ENCODE measurements at places on chromosomes 5 and 9.

- DNase-seq = no peak
Measured at GRCh38 chr9:38423973-38424843, at the start of gene IGFBPL1. Gene IGFBPL1, minus strand, starts transcription at chr9:38424454. Its CDS starts 30 bp downstream, at chr9:38424424.

DNA sequence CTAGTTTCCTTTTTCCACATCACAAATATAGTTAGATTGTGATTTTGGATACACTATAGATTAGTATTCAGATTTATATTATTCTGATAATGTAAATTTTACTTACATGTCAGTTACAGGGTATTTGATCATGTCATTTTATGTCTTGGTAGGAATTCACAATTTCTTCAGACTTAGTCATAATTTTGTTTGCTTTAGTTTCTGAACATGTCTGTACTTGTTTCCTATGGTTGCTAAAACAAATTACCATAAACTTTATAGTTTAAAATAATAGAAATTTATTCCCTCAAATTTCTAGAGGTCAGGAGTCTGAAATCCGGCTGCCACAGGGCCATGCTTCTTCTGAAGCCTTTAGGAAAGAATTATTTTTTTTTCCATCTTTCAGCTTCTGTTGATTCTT, 1817.2 kb upstream of the CDH9 start:
- DNase-seq = no peak

- no peak for DNase-seq
Measured at GRCh38 chr9:33244137-33244784, 4.3 kb downstream of the SPINK4 start.

DNA sequence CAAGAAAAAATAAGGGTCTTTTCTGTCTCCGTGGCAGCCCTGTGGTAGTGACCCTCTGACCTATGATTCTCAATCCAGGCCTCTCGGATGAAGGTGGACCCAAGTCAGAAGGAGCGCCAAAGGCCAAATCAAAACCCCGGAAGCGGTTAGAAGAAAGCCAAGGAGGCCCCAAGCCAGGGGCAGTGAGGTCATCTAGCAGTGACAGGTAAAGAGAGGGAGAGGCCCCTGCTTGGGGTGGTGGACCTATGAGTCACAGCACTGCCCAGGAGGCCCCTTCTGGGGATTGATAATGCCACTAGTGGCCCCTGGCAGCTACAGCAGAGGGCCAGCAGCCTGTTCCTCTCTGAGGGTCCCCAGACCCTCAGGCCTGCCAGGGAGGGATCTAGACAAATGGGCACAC, 6.4 kb upstream of the SLC2A8 start:
- DNase-seq = no peak

GRCh38 chr5:148733601-148734438, 79.5 kb upstream of the HTR4 start:
- DNase-seq = peak; percentile 20

DNA sequence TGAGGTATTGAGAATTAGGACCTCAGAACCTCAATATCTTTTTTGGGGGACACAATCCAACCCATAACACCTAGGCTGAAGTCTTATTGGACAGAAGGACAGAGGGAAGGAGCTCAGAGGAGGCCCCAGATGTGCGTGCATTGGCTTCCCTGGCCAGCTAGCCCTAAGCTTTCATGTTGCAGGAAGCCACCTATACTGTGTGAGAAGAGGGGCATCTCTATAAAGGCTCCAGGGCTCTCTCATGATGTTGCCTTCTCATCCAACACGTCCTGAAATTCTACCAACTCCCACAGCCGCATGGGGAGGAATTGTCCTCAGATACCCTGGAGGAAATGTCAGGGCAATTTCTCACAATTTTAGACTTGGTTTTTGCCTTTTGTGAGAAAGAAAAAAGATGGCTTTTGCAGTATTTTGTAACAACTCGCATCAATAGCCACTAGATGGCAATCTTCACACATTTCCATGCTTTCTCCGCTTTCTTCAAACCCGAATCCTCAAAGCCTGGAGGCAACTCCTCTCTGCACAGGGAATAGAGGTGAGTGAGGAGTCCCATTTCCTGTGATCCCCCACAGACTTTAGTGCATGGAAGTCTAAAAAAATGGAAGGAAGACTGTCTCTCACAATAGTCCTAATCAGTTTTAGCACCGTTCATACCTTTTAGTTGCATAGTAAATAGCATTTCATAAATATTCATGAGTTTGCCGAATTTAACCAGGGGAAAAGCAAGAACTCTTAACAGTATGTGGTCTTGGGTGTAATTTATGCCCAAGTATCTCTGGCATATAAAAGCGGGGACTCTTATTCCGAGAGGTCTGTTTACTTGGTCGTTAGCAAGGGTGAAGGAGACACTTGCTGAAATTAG, 7.4 kb upstream of the PPP3R2 start:
- no peak for DNase-seq

- DNase-seq = no peak
Measured at GRCh38 chr5:108046955-108047670, 334.8 kb downstream of the FBXL17 start.

DNA sequence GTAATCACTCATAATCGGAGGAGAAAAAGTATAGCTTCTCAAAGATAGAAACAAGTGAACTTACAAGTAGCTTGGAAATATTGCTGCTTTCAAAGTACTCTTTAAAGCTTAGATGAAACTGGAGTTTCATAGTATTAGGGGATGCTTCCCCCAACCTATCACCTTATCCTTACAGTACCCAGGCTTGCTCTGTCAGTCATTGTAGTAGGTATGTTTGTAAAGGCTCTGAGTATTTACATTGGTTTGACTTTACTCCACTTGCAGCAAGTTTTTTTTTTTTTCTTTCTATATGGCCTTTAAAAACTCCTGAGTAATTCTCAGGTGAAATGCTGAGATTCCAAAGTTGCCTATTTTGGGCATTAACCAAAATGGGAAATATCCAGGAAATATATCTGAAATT, 84.8 kb downstream of the CD180 start:
- DNase-seq = no peak

DNA sequence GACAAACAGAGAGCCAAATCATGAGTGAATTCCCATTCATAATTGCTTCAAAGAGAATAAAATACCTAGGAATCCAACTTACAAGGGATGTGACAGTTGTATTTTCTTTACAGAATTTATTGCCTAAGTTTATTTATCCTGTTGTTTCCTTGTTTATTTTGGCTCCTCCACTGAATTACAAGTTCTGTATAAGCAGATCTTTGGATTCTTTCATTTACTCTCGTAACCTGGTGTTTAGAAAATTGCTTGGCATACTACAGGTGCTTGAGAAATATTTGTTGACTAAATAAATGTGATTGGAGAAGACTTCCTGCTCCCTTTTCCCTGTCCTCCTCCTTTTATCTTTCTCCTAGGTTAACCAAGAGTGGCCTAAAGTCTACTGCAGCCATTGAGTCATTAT, 455.6 kb downstream of the TMEM38B start:
- no peak for DNase-seq

DNA sequence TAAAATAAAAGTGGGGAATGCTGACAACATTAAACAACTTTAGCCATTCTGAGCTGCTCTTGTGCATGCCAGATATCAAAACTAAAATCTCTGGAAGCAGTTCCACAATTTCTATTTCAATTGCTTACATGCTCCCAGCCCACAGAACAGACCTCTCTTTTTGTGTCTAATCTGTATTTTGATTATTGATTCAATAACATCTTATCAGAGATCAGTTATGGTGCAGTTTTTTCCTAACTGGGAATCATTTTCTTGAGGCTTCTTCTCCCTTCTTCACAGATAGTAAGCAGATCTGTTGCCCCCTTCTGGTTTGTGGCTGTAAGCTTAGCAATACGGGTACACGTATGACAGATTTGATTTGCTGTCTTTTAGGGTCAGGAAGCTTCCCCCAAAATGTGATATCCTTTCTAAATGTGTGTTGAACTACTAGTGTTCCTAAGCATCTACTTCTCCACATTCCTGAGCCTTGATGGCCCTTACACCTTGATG, 39.4 kb downstream of the MRPS27 start:
- no peak for DNase-seq

- no peak for DNase-seq
Measured at GRCh38 chr5:149586708-149587318, 5.5 kb downstream of the ARHGEF37 start.

- DNase-seq = no peak
Measured at GRCh38 chr5:157603333-157604190, 28.0 kb upstream of the ADAM19 start.

- DNase-seq = no peak
Measured at GRCh38 chr9:86079421-86079831, 19.9 kb downstream of the GOLM1 start.

DNA sequence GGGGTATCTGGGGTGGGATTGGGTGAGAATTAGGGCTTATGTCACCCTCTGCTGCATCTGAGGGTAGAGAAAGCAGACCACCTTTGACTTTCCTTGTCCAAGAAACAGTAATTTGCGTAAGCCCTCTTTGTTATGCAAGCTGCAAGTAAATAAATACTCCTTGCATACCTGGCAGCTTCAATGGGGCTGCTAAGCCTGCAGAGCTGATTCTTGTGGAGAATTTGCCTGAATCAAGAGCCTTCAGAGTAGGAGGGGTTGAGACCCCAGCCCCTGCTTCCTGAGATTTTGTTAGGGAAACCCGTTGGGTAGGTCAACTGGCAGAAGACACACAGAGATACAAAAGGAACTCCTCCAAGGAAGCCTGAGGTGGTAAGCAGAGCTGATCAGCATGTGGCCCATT, 515.1 kb downstream of the DMAC1 start:
- no peak for DNase-seq

- no peak for DNase-seq
Measured at GRCh38 chr5:136732751-136733150, 367.4 kb upstream of the TRPC7 start.

DNA sequence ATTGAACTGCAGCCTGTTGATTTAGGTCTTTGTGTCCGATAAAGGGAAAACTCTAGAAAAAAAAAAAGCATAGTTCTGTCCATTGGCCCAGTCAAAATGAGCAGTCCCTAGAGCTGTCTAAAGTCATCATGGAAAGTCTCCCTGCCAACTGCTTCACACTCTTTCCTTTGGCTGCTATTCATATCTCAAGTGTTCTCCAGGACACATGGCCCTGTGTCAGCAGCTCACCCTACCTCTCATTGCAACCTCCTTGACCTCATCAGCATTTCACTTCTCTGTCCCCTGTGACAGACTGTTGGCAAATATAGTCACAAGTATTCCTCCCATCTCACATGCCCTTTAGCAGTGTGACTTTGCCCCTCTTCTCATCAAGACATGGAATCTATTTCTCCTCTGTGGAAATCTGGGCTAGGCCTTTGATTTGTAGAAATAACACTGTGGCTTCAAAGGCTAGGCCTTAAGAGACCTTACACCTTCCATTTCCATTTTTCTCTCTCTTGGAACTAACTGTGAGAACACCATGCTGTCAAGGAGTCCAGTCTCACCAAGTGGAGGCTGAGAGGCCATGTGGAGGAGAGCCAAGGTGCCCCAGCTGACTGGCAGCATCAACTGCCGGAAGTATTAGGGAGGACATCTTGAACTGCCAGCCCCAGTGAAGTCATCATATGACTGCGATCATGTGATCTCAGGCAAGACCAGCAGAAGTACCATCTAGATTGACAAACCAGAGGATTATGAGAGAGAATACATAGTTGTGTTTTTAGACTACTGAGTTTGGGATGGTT, 149.4 kb upstream of the TARS1 start:
- no peak for DNase-seq

- no peak for DNase-seq
Measured at GRCh38 chr9:91655215-91655614, 231.6 kb upstream of the NFIL3 start.

DNA sequence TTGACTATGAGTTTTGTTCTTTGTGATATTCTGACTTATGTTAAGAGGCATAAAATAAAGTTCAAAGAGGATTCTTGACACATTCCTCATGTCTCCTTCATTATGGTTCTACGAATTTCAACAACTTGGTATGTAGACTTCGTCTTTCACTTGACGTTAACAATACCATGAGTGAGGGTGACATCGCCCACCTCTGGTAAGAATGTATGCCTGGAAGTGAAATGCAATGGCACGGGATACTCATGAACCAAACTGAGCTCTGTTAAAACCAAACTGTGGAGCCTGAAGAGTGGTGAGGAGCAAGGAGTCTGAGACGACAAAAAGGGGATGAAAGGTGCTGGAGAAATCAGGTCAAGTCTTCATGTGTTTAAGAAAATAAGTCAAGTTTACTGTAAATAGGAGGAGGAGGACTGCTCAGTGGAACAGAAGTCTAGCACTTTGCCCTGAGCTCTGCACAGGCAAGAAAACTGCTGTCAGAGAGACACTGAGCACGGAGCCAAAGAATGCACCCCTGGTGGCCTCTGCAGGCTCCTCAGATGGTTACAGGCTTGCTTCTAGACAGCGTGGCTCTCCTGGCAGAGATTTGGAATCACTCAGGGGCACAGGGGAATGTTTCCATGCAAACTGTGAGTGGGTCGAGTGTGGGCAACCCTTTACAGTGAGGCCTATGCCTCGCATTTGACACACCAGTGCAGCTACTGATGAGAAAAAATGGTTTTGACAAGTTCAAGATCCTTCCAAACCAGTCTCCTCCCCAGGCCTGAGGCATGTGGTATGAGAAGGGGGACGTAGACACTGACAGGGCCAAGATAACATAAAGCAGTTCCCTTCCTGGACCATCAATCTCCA, 470.1 kb downstream of the IRX1 start:
- DNase-seq = no peak

GRCh38 chr5:88658886-88659285, 224.1 kb downstream of the MEF2C start:
- DNase-seq = no peak

DNA sequence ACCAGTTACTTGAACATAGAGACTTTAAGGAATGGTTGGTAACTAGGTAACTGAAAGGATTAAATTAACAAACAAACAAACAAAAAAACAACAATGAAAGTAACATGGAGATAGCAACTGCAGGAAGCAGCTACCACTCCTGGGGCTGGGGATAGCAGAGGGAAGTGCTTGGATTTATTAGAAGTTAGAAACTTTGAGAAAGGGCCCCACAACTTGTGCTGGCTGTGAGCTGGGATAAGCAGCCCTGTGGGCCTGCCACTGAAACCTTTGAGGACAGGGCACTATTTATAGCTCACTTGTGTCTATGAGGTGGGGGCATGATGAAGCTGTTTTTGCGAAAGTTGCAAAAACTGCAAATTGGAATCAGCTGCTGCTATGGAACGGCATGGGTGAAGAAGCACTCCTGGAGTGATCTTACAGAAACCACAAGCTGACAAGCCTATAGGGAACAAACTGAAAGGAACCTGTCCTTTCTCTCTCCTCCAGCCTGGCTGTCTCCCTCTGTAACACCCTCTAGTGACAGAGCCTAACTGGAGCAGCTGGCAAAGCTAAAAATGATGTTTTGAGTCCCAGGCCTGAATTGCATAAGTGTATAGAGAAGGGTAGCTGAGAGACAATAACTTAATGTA, 91.4 kb upstream of the RANBP6 start:
- no peak for DNase-seq

- DNase-seq = no peak
Measured at GRCh38 chr5:123364441-123365155, 58.6 kb downstream of the CEP120 start.

DNA sequence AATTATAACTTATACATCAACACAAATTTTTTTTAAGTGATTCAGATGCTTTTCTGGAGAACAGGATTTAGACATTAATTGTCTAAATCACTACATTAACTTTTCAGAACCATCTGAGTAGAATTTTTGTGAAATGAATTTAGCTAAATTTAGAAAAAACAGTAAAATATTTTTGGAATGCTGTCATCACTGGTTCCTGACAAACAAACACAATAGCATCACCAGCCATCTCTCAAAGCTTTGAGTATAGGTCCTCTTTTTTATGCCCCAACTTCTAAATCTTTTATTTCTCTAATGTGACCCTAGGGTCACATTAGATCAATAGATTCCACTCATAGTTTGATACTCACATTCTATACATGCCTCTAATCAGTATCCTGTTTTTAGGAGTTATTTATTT, 104.6 kb downstream of the PRR16 start:
- no peak for DNase-seq
